ENCODE measurements at places on chromosomes 6 and 20.

DNA sequence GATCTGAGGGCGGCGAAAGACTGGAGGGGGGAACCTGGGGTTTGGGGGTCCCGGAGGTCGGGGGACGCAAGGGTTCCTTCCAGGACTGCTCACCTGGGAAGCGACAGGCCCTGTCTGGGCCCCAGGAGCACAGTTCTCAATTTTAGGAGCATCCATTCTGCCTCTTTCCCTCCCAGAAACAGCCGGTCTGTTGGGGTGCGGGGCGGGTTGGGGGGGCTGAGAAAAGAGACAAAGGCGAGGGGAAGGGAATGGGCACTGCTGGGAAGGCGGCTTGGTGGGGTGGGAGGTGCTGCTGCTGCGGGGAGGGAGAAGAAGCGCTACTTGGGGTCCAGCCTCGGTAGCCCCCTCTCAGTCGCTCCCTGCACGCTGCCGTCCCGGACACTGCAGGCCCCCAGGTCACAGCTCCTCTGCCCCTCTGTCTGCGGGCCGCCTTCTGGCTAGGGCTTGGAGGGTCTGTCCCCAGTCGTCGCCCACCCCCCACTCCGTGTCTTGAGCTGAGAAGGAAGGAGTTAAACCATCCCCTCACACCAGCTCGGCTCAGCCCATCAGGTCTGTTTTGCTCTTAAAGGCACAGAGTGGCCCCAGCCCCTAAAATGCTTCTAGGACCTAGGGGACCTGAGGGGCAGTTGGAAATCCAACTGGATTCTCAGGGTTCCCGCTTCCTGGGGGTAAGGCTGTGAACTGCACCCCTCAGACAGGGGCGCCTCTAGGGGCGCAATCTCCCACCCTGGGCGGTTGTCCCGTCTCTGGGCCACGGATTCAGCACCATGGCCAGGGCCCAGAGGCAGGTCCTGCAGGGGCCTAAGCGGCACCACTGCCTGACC lies 690 bp downstream of the GDAP1L1 start:
- DNase-seq: no peak

DNA sequence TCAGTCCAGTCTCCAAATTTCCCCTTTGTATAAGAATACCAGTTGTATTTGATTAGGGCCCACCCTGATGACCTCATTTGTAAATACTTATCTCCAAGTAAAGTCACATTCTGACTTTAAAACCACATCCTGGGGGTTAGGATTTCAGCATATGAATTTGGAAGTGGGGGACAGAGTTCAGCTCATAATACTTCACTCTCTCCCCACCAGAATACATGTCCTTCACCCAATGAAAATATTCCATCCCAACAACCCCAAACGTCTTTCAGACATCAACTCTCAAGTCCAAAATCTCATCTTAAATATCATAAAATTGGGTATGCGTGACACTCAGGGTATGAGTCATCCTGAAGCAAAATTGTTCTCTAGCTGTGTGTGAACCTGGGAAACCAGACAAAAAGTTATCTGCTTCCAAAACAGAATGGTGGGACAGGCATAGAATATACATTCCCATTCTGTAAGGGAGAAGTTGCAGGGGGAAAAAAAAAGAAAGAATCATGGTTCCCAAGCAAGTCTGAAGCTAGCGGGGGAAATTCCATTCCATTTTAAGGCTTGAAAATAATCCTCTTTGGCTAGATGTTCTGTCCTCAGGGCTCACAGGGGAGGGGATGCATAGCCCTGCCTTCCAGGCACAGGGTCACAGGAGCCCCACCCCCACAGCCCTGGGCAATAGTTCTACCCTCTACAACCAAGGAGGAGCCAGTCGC lies 113.9 kb downstream of the ADAT2 start:
- no peak for DNase-seq

DNA sequence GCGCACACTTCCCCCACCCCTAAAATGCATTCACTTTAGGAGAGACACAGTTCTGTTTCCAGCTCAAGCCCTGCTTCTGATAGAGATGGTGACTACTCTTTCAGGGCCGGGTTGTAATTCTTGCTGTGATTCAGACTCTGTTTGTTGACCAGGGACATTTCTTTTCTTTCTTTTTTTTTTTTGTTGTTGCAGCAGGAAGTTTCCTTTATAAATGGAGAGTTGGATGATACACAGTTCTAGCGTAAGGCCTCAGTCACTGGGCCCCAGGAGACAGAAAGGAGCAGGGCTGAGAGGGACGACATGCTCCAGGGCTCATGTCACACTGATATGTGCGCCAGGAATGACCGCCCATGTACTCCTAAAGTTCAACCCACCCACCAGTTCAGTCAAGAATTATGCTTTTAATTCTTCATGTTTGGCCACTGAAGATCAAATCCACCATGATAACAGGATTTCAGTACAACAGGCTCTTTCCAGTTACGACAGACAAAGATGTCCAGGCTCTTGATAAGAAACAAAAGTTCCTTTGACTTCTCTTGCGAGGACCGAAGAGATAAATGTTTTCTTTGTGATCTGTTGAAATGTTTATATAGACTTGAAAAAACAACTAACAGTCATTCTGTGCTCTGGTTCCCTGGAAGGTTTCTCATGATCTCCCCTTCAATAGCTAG lies 142.5 kb downstream of the CD164 start:
- DNase-seq: no peak

GRCh38 chr6:80946402-80946801 lies 806.1 kb downstream of the TENT5A start:
- DNase-seq: no peak

- no peak for DNase-seq
Measured at GRCh38 chr6:48111143-48111506, at the start of gene PTCHD4. PTCHD4 (minus strand) TSS chr6:48111197; CDS start chr6:48068957, 42,240 bp downstream.

GRCh38 chr6:22530506-22530905 lies 38.9 kb upstream of the HDGFL1 start:
- no peak for DNase-seq

- DNase-seq: no peak
Measured at GRCh38 chr6:113120582-113121285, 736.4 kb upstream of the MARCKS start.

Measured in vagina (tissue), 2 donors.